GM23248 (cell line): ENCODE measurements at places on chromosomes 4 and X.

DNA sequence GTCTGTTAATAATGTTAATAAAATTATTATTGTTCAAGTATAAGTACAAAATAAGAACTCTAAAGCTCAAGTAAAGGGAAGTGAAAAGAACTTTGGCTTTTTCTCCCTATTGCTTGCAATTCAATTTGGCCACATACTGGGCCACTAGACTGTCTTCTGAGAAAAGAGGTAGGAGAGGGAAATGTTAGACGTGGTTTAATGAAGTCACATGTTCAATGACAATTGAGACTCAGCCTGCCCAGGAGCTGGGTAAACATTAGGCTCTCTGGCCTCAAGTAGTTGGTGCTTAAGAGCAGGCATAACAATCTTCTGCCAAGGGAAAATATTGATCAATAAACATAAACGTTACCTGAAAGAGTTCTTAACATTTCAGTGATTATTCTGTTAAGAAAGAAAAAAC, 15.1 kb upstream of the PRSS12 start:
- H3K27ac ChIP-seq = no peak overlapping the region
- no peaks in the 10 kb centered on the region for H3K27me3 ChIP-seq
- H3K4me1 ChIP-seq = peaks cover 4% of the 10 kb centered on the region; the same call in 1 of the 2 replicates
- H3K4me3 ChIP-seq = no peak overlapping the region

GRCh38 chrX:39214387-39215126, 413.3 kb downstream of the MID1IP1 start:
- no peaks in the 10 kb centered on the region for H3K36me3 ChIP-seq
- no peak overlapping the region for H3K4me3 ChIP-seq
- DNase-seq = no peak

DNA sequence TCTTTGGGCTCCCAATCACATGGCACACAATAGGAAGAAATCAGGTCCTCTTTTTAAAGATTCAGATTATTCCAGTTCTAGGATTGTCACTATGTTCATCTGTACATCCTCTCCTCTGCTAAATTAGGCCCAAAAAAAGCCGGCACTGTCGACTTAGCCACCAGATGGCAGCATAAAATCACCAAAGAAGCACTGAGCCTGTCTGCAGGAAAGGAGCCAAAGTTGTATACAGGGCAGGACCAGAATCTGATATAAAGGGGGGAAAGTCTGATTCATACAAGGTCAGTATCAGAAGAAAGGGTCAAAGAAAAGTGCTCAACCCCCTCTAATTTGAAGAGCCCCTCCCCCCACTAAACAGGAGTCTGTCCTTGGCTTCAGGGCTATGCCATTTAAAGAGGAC, 292.5 kb downstream of the CHIC1 start:
- H3K4me3 ChIP-seq = no peak overlapping the region
- no peaks in the 10 kb centered on the region for H3K27me3 ChIP-seq
- H3K36me3 ChIP-seq = no peaks in the 10 kb centered on the region
- no peak overlapping the region for H3K27ac ChIP-seq
- H3K4me1 ChIP-seq = no peaks in the 10 kb centered on the region
- peak; percentile 75 for DNase-seq

DNA sequence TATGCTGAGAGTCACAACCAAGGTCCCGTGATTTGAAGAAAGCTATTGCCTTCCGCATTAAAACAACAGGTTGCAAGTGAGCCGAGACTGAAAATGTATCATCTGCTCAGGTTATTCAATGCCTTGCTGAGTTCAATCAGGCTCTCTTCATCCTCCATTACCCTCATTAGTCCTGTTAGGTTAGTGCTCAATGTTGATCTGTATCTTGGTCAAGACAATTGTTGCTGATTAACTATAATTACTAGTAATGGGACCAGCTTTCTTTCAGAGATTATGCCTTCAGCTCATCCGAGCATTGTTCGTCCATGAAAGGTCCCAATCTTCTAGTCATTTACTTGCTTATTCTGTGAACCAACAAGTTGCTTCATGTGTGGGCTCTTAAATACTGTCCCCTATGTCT, 534.6 kb upstream of the FAM241A start:
- H3K36me3 ChIP-seq = no peaks in the 10 kb centered on the region
- H3K4me1 ChIP-seq = no peaks in the 10 kb centered on the region
- no peaks in the 10 kb centered on the region for H3K27me3 ChIP-seq
- no peak overlapping the region for H3K27ac ChIP-seq

DNA sequence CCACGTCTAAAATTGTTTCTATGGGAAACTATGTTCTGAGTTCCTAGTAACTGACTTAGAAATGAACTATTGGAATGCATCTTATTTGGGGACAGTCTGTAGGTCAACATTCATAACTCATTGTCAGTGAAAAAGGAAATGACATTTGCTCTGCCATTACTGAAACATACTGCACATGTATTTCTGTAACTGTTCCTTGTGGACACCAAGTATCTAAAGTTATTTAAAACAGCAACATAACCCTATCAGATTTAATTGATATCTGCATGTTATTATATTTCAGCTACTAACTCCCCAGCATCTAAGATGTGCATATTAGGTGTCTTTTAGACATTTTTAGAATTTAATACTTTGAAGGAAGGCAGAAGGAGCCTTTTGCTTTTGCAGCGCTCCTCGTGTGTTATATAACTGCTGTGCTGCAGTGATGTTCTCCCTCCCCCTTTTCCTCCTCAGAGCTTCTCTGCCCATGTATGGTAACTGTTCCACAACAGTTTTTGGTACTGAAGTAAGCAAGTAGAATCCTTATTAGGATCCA, 37.2 kb upstream of the TMEM131L start:
- no peak for DNase-seq
- peaks cover 12% of the 10 kb centered on the region for H3K4me1 ChIP-seq
- no peak overlapping the region for H3K27ac ChIP-seq
- no peak overlapping the region for H3K4me3 ChIP-seq

DNA sequence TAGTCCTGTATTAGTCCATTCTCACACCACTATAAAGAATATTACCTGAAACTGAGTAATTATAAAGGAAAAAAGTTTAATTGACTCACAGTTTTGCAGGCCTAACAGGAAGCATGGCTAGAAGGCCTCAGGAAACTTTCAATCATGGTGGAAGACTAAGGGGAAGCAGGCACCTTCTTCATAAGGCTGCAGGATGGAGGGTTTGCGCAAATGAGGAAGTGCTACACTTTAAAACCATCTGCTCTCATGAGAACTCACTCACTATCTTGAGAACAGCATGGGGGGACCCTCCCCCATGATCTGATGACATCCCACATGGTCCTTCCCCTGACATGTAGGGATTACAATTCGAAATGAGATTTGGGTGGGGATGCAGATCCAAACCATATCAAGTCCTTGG, 12.1 kb upstream of the MAGEA11 start:
- no peak overlapping the region for H3K27ac ChIP-seq
- no peaks in the 10 kb centered on the region for H3K27me3 ChIP-seq
- H3K36me3 ChIP-seq = no peaks in the 10 kb centered on the region
- H3K4me1 ChIP-seq = no peaks in the 10 kb centered on the region
- DNase-seq = no peak

- 0 out of 2 replicates have a peak overlapping the region, but pooled peaks have one; percentile 3 for H3K4me3 ChIP-seq
- H3K27ac ChIP-seq = 0 out of 2 replicates have a peak overlapping the region, but pooled peaks have one; percentile 16
- no peaks in the 10 kb centered on the region for H3K36me3 ChIP-seq
- H3K4me1 ChIP-seq = peaks cover 16% of the 10 kb centered on the region
- peak; percentile 26 for DNase-seq
Measured at GRCh38 chr4:82989575-82990429, 20.8 kb downstream of the LIN54 start.

GRCh38 chr4:128524311-128524710, 236.7 kb upstream of the PGRMC2 start:
- H3K4me1 ChIP-seq = peaks cover 71% of the 10 kb centered on the region
- peak; percentile 96 for DNase-seq
- H3K27me3 ChIP-seq = no peaks in the 10 kb centered on the region
- H3K27ac ChIP-seq = peak overlapping the region; percentile 97

- no peak overlapping the region for H3K4me3 ChIP-seq
- no peak overlapping the region for H3K27ac ChIP-seq
- no peaks in the 10 kb centered on the region; the same call in 1 of the 2 replicates for H3K27me3 ChIP-seq
- no peaks in the 10 kb centered on the region for H3K4me1 ChIP-seq
Measured at GRCh38 chr4:55284331-55284730, 61.7 kb upstream of the SRD5A3 start.

GRCh38 chrX:133053861-133054598, 42.9 kb downstream of the USP26 start:
- no peak overlapping the region for H3K27ac ChIP-seq
- no peaks in the 10 kb centered on the region for H3K4me1 ChIP-seq
- H3K36me3 ChIP-seq = no peaks in the 10 kb centered on the region
- no peaks in the 10 kb centered on the region for H3K27me3 ChIP-seq

DNA sequence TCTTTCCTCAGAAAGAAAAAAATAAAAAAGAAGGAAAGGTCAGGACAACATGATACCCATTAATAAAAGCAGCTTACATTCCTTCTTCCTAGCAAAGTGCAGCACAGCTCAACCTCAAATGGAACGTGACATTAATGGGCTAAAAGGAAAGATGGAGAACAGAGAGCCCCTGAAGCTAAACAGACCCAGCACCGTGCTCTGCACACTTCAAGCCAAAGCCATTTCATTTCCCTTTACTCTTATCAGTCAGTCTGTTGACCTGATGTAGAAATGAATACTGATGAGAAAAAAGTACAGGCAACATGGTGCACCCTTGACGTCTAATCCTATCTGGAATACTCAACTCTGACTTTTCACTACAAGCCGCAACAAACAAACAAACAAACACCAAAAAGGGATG, 57.7 kb upstream of the EDNRA start:
- H3K4me1 ChIP-seq = no peaks in the 10 kb centered on the region
- H3K27ac ChIP-seq = no peak overlapping the region
- no peaks in the 10 kb centered on the region; the same call in none of the 2 replicates for H3K27me3 ChIP-seq
- no peak overlapping the region for H3K4me3 ChIP-seq

DNA sequence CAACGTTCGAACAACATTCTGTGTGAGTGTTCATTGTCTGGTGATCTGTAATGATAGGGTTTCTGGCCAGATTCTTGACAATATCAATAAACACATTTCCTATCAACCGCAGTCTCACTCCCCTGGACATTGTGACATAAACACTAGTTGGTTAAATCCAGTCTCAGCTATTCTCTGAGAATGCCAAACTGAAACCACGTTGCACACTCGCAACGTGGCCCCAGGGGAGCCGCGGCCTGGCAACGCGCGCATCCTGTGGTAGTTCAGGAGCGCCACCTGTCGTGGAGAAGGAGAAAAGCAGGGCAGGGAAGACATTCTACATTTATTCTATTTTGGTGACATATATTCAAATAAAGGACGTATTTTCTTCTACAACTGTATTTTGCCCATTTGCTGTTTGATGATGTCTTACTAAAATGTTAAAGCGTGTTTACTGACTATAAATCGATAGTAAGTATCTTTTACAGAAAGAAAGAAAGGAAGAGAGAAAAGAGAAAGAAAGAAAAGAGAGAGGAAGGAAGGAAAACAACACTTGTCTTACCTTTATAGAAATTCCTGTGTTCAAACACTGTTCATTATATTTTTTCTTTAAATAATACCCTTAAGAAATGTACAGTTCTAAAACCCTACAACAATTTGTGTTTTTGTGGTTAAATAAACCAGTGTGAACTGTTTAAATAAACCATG, 738.3 kb upstream of the FRG1 start:
- H3K27me3 ChIP-seq = no peaks in the 10 kb centered on the region
- H3K36me3 ChIP-seq = no peaks in the 10 kb centered on the region
- H3K4me3 ChIP-seq = peak overlapping the region; percentile 71
- DNase-seq = peak; percentile 82
- H3K27ac ChIP-seq = no peak overlapping the region
- no peaks in the 10 kb centered on the region for H3K4me1 ChIP-seq

DNA sequence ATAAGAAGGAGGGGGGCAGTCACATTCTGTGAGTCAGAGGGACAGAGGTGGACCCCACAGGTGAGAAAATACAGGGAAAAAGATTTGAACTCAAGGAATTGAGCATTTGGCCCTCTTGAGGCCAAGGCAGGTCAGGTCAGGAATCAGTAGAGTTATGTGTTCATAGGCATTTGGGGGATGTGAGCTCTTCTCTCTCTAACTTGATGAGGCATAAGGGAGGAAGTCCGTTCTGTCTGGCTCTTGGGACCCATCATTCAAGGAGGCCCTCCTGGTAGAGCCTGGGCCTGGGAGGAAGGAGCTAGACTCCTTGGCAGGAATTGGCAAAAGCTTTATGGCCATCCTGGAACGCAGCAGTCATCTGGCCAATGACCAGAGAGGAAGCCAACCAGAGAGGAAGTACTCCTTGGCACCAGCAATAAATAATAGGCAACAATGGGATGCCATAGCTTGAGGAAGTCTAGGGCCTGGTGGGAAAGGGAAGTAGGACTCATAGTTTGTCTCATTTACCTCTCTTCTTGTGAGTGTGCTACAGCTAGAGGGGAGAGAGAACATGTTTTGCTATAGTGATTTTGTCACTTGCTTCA, 53.0 kb downstream of the MSN start:
- no peak overlapping the region for H3K27ac ChIP-seq
- no peak overlapping the region for H3K4me3 ChIP-seq
- no peaks in the 10 kb centered on the region for H3K27me3 ChIP-seq
- DNase-seq = no peak
- H3K36me3 ChIP-seq = peaks cover 14% of the 10 kb centered on the region; the same call in 1 of the 2 replicates

- no peak for DNase-seq
- H3K36me3 ChIP-seq = no peaks in the 10 kb centered on the region
- no peak overlapping the region for H3K4me3 ChIP-seq
- H3K27me3 ChIP-seq = no peaks in the 10 kb centered on the region
Measured at GRCh38 chr4:39682138-39682537, 15.8 kb upstream of the UBE2K start.

GRCh38 chr4:142984871-142985585, 138.9 kb upstream of the INPP4B start:
- H3K27ac ChIP-seq = no peak overlapping the region
- H3K27me3 ChIP-seq = peaks cover 16% of the 10 kb centered on the region
- H3K4me1 ChIP-seq = no peaks in the 10 kb centered on the region
- no peak overlapping the region for H3K4me3 ChIP-seq
- H3K36me3 ChIP-seq = no peaks in the 10 kb centered on the region

- no peak overlapping the region for H3K27ac ChIP-seq
- H3K4me3 ChIP-seq = no peak overlapping the region
- DNase-seq = no peak
- no peaks in the 10 kb centered on the region for H3K36me3 ChIP-seq
Measured at GRCh38 chrX:63566856-63567255, 215.7 kb upstream of the SPIN4 start.

DNA sequence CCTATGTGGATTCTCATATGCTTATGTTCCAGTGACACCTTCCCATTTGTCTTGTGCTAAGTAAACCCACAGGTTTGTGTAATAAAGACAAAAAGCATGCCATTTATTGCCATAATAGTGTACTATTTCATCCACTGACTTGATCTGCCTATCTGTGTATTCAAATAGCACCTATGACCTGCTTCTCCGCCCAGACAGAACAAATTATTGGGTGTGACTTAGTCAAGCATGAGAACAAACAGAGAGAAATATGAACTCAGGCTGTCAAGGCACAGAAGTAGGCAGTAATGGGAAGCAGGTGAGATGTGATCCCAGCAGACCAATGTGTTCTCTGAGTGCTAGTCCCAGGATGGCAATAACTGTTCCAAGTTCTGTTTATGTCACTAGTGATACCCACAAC, 25.4 kb downstream of the ELOVL6 start:
- DNase-seq = no peak
- H3K27ac ChIP-seq = no peak overlapping the region
- H3K27me3 ChIP-seq = no peaks in the 10 kb centered on the region
- H3K4me1 ChIP-seq = no peaks in the 10 kb centered on the region
- H3K36me3 ChIP-seq = no peaks in the 10 kb centered on the region
